ENCODE measurements at places on chromosomes 12 and 14. TPM values are rescaled to one million over a fixed set of nuclear protein-coding genes. Genes with fewer than 3 reads are reported as not detected.

DNA sequence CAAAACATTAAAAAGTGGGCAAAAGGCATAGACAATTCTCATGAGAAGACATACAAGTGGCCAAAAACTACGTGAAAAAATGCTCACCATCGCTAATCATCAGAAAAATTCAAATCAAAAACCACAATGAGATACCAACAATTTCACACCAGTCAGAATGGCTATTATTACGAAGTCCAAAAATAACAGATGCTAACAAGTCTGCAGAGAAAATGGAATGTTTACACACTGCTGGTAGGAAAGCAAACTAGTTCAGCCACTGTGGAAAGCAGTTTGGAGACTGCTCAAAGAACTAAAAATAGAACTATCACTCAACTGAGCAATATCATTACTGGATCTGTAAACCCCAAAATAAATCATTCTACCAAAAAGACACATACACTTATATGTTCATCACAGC is 76.2 kb downstream of the PRKD1 start:
- DNase-seq, result no peak

RNU4-1 gene
- total RNA-seq, result 2,128 TPM

DNA sequence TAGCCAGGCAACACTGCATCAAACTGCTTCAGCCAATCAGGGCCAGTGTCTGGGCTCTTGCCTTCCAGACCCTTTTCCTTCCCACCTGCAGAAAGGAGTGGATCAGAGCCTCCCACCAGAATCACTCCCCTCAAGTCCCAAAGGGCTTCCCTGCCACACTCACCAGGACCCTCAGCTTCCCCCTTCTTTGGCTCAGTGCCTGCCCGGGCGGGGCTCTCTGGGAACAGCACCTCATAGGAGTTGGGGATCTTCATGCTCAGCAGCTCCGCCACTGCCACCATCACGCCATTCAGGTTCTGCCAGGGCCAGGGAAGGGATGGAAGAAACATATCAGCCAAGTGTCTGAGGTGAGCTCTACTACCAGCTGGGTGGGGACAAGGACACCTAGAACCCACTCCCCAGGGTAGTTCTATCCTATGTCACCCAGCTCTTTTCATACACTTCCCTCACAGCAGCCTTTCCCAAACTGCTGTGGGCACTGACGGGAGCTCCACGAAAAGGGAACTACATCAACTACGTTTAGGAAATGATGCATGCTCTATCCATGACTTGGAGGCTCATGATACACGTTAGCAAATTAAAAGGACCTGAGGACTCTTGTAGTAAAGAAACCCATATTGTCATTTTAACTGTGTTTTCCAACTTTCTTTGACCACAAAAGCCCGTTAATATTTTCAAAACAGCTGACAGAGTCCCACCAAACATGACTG is 9.4 kb upstream of the PRKAG1 start:
- no peak for DNase-seq

GRCh38 chr14:102580550-102581110 is 11.8 kb upstream of the RCOR1 start:
- DNase-seq, result no peak

DNA sequence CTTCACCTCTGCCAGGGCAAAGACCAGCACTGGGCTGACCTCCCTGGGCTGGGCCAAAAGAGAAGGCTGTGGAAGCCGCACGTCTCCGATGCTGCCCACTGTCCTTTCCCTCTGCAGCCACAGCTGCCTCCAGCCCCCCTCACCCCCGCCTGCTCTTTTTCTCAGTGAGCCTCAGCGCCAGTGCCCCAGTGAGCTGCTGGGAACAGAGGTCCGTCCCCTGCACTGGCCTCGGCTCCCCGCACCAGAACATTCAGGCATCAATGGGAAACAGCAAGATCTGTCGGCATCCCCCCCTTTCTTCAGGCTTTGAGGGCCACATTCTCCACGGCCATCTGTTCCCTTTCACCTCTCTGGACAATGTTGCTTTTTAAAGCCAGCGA is 398.1 kb downstream of the ZFP36L1 start:
- no peak for DNase-seq

GRCh38 chr12:6341417-6342139 is at the start of gene TNFRSF1A:
TNFRSF1A (minus strand) TSS chr12:6342076; CDS start chr12:6341814, 262 bp downstream.
- peak; percentile 87 for DNase-seq

DNA sequence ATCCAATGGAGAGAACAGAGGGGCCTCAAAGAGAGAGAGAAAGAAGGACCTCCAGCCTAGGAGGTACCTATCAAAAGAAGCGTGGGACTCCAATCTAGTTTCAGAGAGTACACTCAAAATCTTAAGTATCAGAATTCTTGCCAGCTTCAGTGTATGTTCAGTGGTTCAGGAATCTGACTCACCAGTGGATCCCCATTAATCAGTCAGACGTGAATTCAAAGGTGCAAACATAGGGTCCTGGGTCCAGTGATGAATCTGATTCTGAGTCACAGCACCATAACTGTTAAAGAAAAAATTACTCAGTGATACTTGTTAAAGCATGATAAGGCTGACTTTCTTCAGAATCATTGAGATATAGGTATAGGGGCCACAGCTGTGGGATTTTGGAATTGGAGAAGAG is 33.2 kb downstream of the ETNK1 start:
- DNase-seq, result no peak

FAM234B gene
- total RNA-seq, result 3.2 TPM

GRCh38 chr14:36724162-36724561 is 62.5 kb downstream of the PAX9 start:
- no peak for DNase-seq

TDRD9 gene
- 0.33 TPM for total RNA-seq

GRCh38 chr14:91484186-91484585 is 25.9 kb downstream of the PPP4R3A start:
- DNase-seq, result no peak

All from right lobe of liver (tissue), 6 donors.